HS-5 (cell line): ENCODE measurements at places on chromosomes 7 and 10.

- DNase-seq, result no peak
Measured at GRCh38 chr7:8197994-8198698, 63.8 kb downstream of the ICA1 start.

GRCh38 chr7:11171569-11172192 lies 198.0 kb downstream of the PHF14 start:
- DNase-seq, result no peak

DNA sequence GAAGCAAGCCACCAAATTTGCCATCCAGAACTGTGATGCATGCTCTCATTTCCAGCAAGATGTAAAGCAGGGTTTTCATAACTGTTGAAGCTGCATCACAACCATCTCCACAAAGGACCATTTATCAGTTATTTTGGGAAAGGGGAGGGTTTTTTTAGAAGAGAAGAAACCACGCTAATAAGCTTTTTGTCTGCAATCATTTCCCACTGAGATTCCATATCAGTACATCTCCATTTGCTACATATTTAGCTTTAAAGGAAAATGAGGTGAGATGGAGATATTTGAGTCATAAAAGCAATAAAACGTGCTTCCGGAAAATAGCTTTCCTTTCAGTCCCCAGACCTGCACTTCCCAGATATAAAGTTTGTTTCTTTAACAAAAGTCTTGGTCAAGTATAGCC lies 258.2 kb downstream of the FRMD4A start:
- no peak for DNase-seq

DNA sequence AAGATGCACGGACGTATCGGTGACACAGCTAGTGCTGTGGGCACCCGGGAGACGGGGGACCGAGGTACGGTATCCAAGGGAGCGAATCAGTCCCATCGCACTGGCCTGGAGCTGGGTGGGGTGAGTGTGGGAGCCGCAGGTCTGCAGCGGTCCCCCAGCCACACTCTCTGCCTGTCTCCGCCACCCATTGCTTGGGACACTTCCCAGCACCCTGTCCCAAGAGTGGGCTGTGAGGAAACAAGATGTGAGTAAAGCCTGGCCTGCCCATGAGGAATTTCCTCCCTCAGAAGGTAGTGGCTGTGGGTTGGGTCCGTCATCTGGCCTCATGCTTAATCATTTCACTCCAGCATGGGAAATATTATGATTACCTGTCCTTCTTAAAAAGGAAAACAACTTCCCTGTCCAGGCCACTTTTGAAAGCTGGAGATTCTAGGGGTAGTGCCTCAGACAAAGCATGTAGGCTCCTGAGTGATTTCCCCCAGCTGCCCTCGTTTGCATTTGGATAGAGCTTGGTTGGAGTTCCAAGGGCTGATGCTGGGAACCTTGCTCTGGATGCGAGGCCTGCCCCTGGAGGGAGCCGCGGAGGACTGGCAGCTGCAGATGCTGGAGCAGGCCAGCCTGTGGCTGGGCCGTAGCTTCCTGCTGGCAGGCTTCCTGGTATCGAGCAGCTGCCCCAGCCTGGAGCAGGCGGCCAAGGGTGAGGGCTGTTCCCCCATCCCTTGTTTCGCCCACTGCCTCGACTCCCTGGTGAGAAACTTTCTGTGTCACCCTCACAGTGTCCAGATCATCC lies 6.2 kb upstream of the ACTR3C start:
- DNase-seq, result no peak

DNA sequence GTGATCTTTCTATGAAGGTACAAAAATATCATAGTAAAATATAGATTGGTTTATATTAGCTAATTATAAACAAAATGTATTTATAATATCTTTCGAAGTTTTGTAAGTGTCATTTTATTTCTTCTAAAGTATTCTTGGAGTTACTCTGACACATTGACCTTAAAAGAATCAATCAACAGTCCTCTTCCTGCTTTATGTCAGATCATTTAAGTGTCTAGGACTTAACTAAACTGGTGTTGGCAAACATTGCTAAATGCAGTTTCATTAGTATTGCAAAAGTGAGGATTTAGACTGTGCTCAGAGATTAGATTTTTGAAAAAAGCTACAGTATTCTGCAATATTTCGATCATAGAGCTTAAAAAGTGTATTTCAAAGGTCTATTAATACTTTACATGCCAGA lies 10.3 kb downstream of the GLCCI1 start:
- DNase-seq, result no peak

- no peak for DNase-seq
Measured at GRCh38 chr7:44440577-44441078, 49.8 kb downstream of the NUDCD3 start.

DNA sequence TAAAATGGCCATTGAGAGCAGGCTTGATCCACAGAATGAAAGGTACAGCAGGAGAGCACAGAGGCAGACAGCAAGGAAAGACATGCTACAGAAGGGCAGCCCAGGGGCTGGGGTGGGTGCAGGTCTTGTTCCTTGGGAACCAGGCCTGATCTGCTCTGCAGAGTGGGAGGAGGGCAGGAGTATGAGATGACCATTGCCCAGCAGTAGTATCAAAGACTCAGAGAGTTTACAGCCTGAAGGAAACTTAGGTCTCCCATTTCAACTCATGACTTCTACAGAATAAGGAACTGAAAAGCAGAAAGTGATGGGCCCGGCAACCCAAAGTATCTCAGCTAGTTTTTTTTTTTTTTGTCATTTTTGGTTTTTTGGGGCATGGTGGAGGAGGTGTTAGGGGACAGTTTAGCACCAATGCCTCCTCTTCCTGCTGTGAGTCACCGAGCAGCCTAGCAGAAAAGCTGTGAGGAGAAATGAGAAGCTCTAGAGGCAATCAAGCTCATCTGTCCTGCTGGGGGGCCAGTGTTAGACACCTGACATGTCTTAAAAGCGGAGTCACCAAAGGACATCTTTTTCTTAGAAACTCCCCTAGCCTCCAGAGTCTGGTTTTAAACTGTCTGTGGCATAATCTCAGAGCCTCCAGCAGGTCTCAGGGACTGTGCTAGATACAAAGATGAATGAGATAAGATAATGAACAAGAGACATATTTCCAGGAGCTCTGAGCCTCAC lies 34.3 kb upstream of the HERPUD2 start:
- no peak for DNase-seq

DNA sequence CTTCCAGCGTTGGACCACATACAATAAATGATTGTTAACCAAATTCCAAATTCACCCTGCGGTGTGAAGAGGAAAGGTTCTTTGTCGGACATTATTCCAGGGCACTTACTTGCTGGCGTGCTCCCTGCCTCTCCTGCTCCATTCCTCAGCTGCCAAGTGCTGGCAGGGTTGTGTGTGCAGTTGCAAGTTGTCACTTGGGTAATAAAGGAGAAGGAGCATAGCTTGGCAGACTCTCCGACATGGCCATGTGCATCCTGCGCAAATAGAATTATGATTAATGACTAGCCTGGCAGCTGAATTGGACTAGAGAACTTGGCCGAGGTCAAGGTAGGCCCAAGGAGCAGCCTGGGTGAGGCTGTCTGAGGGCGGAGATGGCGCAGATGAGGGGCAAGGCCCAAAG lies 92.3 kb upstream of the ELMO1 start:
- no peak for DNase-seq

DNA sequence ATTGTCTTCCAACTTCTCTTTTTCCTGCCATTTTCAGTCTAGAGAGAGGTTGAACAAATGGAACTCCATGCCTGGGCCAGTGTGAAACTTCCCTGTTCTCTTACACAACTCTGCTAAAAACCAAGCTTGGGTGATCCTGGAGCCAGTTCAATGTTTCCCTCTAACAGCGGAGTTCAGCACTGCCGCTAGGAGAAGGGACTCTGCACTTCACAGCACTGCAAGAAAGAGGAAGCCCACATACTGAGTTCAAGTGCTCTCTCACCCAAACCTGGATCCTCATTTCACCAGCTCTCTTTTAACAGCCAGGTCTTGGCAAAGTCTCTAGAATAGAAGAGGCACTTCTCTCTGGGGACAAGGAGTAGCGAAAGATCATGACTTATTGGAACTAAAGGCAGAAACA lies 18.8 kb downstream of the FOXI2 start:
- no peak for DNase-seq

DNA sequence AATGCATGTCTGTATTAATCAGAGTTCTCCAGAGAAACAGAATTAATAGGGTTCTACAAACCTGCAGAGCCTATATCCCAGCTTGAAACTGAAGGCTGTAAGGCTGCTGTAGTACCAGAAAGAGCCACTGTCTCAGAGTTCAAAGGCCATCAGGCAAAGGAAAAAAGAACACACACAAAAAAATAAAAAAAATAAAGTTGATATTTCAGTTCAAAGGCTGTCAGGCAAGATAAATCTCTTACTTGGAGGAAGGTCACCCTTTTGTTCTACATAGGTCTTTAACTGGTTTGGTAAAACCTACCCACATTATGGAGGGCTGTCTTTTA lies 12.0 kb upstream of the TMEM26 start:
- DNase-seq, result no peak

GRCh38 chr7:50981743-50982142 lies 199.0 kb upstream of the GRB10 start:
- no peak for DNase-seq

GRCh38 chr7:128890306-128891109 lies 20.0 kb downstream of the KCP start:
- DNase-seq, result no peak

GRCh38 chr10:125064681-125065492 lies 95.5 kb downstream of the CTBP2 start:
- peak; percentile 28 for DNase-seq

- no peak for DNase-seq
Measured at GRCh38 chr10:17616403-17617030, 657 bp downstream of the HACD1 start.

GRCh38 chr7:148191391-148192065 lies 399.0 kb upstream of the C7orf33 start:
- DNase-seq, result no peak

DNA sequence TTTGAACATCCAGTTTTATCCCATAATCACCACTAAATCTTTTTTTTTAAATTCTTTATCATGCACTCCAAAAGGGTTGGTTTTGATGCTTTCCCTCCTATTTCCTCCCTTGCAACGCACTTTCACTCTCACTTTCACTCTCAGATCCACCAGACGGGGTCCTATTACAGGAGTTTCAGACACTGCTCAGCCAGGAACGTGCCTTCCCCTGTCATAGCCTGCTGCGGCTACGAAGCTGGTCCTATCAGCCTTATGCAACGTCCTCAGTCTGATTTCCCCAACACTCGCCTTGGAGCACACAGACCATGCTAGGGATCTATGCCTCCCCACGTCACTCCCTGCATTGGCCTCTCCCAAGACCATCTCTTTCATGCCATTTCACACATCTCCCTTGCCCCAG lies 23.4 kb downstream of the ZPBP start:
- no peak for DNase-seq

DNA sequence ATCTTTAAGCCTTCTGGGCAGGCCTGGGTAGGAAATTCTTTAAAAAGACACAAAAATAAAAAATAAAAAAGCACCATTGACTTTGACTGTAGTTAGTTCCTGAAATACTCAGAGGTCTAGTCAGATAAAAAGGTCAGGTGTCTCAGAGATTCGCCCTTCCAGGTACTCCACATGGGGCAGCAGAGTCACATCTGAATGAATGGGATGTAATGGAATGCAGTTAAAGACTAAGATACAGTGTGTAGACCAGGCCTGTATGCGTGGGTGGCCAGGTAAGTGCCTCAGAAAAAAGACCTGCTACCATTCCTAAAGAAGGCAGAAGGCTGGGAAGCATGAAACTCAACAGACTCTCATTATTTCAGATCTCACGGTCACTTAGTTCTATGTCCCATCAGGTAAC lies 68.6 kb upstream of the SEM1 start:
- no peak for DNase-seq

DNA sequence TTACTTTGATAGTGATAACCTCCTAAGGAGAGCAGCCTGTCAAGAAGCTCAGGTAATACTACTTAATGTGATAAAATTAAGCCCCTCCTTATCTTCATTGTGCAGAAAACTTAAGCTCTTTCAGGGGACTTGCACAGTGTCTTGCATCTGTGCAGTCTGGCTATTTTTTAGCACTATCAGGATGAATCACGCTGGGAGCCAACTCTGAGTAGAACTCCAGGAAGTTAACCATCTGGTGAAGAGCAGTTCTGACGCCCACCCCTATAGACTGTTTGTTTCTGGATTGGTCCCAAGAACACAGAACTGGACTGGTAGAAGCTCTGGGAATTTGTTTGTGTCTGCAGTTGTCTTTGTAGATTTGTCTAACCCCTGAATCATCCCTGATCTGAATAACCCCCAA lies 41.9 kb downstream of the AGK start:
- DNase-seq, result no peak

GRCh38 chr7:38716397-38716796 lies 85.2 kb upstream of the AMPH start:
- no peak for DNase-seq

- no peak for DNase-seq
Measured at GRCh38 chr10:89556600-89556999, 21.2 kb upstream of the SLC16A12 start.

DNA sequence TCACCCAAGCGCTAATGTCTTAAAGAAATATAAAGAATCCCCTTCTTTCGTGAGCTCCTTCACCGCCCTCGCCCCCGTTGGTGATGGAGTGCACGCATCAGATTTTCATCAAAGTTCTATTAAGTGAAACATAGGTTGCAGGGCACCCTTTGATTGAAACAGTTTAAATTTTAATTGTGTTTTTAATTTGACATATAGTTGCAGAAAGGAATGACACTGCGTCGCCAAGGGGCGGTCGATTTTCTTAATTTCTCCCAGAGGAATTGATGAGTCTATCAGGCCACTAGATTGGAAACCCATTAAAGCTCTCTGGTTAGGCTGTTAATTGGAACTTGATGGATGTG lies 4.1 kb upstream of the HMX2 start:
- DNase-seq, result no peak

GRCh38 chr10:25933653-25934608 lies at the start of gene MYO3A:
TSS of gene MYO3A (plus strand) at chr10:25934229. CDS start at chr10:25952111, 17,882 bp downstream.
- no peak for DNase-seq

GRCh38 chr7:24827589-24827988 lies 70.3 kb upstream of the GSDME start:
- peak; percentile 64 for DNase-seq

GRCh38 chr10:20970708-20971107 lies 73.6 kb upstream of the NEBL start:
- DNase-seq, result no peak

DNA sequence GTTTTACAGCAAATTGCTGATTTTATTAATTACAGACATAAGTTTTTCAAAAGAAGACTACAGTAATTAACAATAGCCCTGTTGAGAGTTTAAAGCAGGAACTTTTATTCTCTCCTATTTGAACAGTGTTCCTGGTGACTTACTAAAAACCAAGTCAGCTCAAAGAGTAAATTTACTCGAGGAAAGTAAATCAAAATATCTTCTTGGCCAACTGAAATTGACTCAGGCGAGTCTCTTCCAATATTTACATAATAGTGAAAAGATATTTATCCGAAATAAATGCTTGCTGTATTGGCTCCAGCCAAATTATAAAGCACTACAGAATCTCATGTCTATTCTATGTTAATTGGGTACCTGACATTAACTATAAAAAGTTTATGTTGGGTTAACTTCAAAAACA lies 13.2 kb downstream of the CYTH3 start:
- no peak for DNase-seq
